ENCODE measurements at places on chromosomes 11 and 22.

DNA sequence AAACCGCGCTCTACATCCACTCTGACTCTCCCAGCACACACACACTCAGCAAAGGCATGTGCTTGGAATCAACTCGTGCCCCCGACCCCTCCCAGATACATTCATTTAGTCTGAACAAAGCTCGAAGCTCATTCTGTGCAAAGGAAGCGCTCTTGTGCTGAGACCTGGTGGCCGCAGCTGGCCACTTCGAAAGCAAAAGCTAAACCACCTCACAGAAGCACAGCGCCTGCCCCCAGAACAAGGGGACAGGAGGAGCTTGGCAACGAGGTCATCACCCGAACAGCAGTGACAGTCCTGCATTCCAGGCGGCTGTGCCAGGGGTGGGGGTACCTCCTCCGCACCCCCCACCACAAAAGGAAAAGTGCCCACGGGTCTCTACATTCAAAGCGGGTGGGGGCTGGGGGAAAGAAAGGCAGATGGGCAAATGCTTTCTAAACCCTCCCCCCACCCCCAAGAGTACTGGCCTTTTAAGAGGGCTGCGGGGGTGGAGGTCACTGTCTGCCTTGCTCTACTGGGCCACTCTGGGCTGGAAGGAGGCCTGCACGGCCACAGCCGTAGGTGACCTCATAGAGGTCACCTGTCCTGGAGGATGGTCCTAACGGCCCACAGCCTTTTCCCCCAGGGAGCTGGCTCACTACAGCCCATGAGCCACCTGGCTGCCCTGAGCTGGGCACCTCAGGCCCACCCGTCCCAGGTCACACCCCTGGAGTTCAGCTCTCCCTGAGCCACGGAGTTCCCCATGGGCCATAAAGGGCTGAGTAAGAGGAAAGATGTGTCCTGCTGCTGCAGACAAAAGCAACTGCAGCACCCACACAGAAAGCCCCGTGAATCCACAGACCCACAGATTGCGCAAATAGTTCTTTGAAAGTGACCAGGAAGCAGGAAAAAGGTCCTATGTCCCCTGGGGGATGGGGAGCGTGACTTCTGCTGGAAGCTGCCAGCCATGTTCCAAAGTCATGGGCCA is 21.3 kb downstream of the CBX7 start:
- DNase-seq, result no peak

GRCh38 chr22:40451210-40451609 is 80.8 kb downstream of the SGSM3 start:
- DNase-seq, result no peak

DNA sequence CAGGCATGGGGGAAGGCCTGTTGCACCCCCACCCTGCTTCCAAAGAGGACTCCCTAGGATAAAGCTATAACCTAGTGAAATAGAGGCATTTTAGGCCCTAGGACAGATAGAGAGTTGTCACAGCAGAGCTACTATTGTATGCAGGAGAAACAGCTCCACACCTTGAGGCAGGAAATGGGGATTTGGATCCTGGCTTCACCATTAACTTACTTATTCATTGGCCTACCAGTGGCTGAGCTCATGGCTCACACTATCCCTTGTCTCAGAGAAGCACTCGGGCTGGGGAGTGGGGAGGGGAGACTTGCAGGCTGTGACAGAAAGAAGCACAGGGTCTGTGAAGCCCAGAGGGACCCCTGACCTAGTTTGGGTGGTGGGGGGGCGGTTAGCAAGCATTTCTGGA is 999 bp upstream of the PDE2A start:
- no peak for DNase-seq

GRCh38 chr22:40642316-40642715 is 5.8 kb upstream of the MRTFA start:
- DNase-seq, result no peak

- no peak for DNase-seq
Measured at GRCh38 chr11:133832096-133832990, 13.0 kb downstream of the SPATA19 start.

GRCh38 chr11:85752890-85753581 is 57.9 kb downstream of the SYTL2 start:
- peak; percentile 90 for DNase-seq

GRCh38 chr22:45968003-45968650 is 8.8 kb downstream of the WNT7B start:
- no peak for DNase-seq

- DNase-seq, result no peak
Measured at GRCh38 chr11:17766073-17766359, 31.4 kb downstream of the KCNC1 start.

GRCh38 chr11:61699737-61700160 is 19.6 kb downstream of the DAGLA start:
- DNase-seq, result no peak

- DNase-seq, result peak; percentile 28
Measured at GRCh38 chr11:35012467-35013191, 96.2 kb downstream of the PDHX start.

DNA sequence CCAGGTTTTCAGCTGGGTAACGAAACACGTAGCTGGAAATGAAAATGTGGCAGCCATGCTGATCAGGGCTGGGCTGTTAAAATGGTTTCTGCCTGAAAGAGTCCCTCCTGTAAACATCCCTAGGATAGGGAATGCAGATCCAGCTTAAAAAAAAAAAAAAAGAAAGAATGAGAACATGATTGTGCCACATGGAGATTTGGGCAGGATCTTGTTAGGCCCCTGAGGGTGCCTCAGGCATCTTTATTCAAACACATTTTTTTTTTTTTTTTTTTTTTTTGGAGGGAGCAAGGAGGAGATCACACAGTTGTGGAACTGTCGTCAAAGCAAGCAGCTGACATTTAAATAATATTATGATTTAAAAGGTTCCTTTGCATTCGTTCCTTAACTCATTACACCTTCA is 900.3 kb downstream of the OPCML start:
- DNase-seq, result no peak

GRCh38 chr22:17774926-17775685 is 837 bp upstream of the BID start:
- no peak for DNase-seq

DNA sequence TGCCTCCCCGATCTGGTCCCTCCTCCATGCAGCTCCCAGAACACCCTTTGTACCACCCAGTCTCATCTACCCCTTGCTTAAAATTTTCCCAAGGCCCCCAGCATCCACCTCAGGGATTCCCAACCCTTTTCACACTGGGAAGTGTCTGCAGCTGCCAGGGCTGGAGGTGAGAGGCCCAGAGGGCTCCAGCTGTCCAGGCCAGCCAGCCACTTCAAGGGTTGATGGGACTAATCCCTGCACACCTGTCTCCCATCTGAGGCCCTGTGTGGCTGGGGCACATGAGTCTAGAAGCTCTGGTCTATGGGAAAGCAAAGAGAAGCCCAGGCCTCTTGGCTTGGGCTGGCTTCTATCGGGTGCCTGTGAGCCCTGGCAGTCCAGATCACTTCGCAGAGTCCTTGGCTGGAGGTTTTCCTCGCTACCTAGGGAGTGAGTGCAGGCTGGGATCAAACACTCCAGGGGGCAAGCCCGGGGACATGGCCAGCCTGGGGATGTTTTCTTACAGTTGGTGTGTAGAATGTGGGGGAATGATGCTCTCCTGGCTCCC is 41.1 kb upstream of the TPBGL start:
- no peak for DNase-seq

GRCh38 chr11:70130636-70131035 is 52.5 kb downstream of the ANO1 start:
- DNase-seq, result no peak

GRCh38 chr11:12902791-12903486 is 106.2 kb upstream of the RASSF10 start:
- DNase-seq, result no peak

GRCh38 chr11:115153731-115154354 is 350.4 kb downstream of the CADM1 start:
- no peak for DNase-seq

DNA sequence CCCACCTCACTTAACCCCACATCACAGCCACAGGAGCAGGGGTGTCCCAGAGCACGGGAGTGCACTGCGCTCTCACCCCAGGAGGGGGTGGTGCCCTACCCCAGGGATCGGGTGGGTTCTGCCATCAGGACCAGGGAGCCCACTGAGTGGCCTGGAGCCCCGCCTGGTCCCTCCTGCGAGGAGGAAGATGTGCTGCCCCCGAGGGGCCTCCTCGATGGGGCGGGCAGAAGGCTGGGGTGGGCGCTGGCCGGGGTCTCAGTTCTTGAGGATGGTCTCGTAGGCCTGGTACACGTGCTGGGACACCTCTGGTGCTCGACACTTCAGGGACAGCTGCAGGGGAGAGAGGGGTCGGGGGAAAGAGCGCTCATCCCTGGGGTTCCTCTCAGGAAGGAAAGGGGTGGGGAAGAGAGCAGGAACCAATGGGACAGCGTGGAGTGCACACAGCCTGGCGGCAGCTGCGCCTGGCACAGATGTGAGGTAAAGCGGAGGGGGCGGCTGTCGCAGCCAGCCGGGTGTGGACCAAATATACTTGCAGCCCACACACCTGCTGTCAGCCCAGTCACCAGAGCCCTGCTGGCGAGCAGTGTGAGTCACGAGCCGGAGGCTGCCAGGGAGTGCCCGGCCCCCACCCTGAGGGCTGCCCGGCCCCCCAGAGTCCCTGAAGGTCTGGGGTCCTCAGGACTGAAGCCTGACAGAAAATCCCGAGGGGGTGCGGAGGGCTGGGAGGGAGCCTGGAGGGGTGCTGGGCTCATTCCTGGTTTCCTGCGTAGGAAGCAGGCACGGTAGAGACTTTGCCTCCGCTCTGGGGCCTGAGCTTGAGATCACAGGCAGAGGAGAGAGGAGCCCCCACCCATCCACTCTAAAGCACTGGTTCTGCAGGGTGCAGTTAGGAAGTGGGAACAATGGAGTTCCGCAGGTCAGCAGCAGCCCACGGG is 13.3 kb upstream of the RASL10A start:
- no peak for DNase-seq

DNA sequence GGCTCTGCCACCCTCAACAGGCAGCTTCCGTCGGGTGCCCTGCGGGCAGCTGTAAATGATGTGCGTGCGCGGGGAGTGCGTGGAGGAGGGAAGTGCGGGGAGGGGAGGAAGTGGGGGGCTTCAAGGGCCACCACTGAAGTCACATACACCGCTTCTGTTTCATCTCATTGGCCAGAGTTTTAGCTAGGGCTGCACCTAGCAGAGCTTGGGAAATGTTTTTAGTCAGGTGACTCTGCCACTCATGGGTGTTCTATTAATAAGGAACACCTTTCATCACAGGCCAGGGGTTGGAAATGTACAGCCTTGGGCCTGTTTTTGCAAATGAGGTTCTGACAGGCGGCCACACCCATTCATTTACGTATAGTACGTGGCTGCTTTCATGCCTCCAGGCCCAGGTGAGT is 14.6 kb downstream of the FAM118A start:
- DNase-seq, result no peak

- DNase-seq, result no peak
Measured at GRCh38 chr11:94785509-94785908, 17.4 kb downstream of the AMOTL1 start.

GRCh38 chr11:62143727-62144126 is 19.9 kb downstream of the INCENP start:
- DNase-seq, result no peak

GRCh38 chr11:47659276-47659675 is 16.9 kb upstream of the MTCH2 start:
- no peak for DNase-seq

DNA sequence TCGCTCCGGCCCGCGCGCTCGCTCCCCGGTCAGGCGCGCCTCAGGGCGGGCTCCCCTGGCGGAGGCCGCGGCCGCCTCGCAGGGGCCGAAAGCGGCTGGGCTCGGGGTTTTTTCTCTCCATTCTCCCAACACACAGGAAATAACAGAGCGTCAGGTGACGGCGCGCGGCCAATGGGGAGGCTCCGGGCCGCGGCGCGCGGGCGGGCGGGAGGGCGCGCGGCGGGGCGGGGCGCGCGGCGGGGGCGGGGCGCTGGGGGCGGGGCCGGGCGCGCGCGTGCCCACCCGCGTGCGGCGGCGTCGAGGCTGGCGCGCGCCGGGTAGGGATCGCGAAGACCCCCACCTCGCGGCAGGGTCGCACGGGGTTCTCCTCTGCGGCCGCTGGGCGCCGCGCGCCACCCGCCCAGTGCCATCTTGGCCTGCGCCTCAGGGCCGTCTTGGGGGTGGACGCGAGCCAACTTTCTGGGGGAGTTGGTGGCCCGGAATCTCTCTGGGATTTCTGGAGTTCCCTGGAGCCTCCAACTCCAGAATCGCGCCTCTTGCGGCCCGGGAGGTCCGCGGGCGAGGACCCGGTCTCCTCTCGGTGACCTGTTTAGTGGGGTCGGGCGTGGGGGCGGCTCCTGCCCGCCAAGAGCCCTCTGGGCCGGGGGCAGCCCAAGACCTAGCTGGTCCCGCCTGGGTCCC is at the start of gene TCF20:
TCF20 (minus strand) TSS at position 144 of the 681 bp plus-strand sequence. CDS start 55,348 bp downstream, outside the sequence.
- peak; percentile 80 for DNase-seq

GRCh38 chr11:94342250-94342649 is 37.9 kb downstream of the IZUMO1R start:
- no peak for DNase-seq

- DNase-seq, result no peak
Measured at GRCh38 chr22:38482662-38483308, 14.9 kb downstream of the KDELR3 start.

DNA sequence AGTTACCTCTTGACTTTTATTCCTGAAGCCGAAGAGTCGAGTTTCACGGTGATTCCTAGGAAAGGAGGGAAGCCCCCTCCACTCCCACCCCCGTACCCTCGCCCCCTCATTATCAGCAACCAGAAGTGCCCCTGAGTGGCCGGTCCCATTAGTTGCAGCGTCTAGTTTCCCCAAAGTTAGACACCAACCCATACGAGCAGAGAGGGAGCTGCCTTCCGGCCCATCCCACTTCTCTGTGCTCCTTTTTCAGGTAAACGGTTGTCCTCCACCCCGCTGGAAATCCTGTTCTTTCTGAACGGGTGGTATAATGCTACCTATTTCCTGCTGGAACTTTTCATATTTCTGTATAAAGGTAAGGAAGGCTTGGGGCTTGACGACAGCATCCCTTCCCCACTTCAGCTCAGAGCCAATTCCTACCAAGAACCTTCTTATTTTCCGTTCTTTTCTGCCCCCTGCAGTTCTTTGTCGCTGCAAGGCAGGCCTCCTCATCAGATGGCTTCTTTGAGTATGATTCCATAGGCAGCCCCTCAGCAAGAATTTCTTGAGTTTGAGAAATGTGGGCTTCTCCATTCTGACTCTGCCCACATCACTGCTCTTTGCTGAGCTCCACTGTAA is 701 bp downstream of the TMEM216 start:
- DNase-seq, result peak; percentile 9

DNA sequence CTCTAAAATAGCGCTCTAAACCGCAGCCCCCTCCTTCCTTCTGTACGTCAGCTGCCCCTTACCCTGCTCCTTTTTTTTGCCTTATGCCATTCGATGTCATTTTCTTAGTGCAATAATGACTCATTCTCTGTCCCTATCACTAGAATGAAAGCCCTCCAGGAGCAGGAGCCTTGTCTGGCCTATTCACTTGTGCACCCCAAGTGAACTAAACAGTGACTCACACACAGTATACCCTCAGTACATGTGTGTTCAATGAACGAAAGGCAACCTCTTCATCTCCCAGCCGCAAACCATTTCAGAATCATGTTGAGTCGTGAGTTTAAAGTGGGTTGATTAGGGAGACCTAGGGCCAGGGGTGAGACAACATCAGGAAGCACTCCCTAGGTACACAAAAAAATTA is 50.7 kb upstream of the SPATA19 start:
- DNase-seq, result no peak
